SK-N-DZ (cell line): ENCODE measurements at places on chromosomes 2 and 18.

GRCh38 chr2:161947406-161947805 lies 126.6 kb downstream of the DPP4 start:
- no peak for DNase-seq

DNA sequence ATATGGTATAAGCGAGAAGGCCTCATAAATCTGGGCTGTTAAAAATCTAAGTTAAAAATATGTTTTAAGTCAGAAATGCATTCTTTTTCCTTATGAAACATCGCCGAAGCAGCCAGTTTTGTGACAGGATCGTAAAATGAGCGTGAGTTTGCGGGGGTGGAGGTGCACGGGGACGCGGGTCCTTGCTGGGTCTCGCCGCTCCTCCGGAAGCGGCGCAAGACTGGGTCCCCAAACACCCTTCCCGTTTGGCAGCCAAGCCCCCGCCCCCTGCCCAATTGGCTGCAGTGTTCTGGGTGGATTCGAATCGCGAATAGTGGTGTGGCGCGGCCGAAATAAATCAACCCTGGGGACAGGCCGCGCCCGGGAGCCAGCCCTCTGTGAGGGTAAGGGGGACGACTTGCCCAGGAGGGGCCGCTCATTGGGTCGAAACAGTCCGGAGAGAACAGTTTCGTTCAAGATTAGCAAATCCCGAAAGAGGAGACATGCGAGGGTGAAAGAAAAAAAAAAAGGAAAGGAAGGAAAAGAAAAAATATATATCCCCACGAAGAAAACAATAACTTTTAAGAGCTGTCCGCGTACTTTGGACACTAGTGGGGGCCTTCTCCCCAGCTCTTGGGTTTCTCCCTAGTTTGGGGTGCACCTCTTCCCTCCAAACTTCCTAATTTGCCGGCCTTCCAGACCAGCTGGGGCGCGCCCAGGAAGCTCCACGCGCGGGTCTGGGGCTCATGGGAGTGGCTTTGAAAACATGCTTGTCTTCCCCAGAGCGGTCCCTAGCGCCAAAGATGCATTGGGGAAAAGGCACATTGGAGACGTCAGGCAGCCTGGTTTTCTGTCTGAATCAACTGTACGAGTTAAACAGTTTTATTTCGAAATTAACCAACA lies 3.1 kb upstream of the GATA6 start:
- DNase-seq = no peak

DNA sequence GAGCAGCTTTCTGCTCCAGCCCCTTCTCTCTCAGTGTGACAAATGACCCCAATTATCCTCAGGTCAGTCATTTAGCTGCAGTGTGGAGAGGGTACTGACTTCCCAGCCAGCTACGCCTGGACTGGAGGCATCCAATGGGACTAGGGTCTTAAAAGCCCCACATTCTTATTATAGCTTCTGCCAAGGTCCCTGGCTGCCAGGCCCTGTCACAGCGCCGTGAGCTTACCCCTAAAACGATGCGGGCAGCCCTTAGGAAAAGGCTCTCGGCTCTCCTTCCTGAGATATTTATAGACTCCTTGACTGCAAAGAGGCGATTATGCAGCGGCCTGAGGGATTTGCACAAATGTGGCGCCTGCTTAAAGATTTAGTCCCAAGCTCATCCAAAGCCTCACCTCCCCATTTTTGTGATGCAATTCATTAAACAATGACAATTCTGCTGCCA lies 69.2 kb upstream of the EDAR start:
- DNase-seq = no peak

GRCh38 chr2:221502270-221503010 lies 69.7 kb downstream of the EPHA4 start:
- DNase-seq = no peak

- no peak for DNase-seq
Measured at GRCh38 chr2:170157025-170157684, 20.8 kb upstream of the MYO3B start.
